ENCODE measurements at places on chromosomes 16 and 17.
A peak's percentile ranks its signal among the peaks of the same experiment; 100 is the strongest.

DNA sequence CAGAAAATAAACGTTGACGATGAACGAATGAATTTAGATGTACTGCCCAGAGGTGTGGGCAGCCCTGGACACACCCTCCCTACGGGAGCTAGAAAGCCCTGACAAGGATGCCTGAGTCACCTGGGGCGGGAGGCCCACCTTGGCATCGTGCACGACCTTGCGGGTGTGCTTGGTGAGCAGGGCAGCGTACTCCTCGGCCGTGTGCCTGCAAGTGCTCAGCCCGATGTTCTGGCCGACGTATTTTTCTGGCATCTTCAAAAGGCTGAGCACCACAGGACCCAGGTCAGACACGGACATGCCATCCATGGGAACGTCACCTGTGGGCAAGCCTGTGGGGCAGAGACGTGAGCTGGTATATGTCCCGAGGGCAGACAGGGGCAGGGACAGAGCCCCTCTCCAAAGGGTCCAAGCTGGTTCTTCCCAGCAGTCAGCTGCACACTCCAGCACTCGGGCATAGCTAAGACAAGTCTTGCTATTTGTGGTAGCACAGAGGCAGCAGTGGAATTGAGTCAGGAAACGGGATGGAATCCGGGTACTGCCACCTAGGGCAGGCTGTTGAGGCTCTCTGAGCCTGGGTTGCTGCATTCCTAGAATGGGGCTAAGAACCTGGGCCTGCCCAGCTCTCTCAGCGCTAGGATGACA lies 10.8 kb downstream of the NMRAL1 start:
- DNase-seq: no peak

DNA sequence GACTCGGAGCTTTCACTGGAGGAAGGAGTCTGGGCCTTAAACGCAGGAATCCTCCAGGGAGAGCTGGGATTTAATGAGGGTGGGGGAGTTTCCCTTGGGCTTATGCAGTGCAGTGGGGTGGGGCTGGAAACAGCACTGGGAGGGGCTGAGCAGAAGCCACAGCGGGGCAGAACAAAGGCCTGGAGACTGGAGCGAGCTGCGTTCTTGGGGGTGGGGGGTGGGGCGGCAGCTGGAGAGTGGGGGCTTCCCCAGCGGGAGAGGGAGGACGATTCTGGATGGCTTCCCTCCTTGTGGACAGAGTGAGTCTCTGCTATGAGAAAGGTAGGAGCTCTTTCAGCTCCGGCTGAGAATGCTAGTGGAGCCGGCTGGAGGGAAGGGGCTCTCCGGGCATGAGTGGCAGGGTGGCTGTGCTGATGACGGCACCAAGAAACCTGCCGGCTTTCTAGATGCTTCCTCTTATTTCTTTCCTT lies 406.0 kb downstream of the SEC14L1 start:
- DNase-seq: no peak

- no peak for DNase-seq
Observed at GRCh38 chr17:48600244-48601098, 4.3 kb downstream of the HOXB6 start.

- DNase-seq: no peak
Observed at GRCh38 chr17:39919087-39919683, 750 bp upstream of the GSDMB start.

GRCh38 chr17:47218896-47219430 lies 9.8 kb downstream of the MYL4 start:
- DNase-seq: no peak

DNA sequence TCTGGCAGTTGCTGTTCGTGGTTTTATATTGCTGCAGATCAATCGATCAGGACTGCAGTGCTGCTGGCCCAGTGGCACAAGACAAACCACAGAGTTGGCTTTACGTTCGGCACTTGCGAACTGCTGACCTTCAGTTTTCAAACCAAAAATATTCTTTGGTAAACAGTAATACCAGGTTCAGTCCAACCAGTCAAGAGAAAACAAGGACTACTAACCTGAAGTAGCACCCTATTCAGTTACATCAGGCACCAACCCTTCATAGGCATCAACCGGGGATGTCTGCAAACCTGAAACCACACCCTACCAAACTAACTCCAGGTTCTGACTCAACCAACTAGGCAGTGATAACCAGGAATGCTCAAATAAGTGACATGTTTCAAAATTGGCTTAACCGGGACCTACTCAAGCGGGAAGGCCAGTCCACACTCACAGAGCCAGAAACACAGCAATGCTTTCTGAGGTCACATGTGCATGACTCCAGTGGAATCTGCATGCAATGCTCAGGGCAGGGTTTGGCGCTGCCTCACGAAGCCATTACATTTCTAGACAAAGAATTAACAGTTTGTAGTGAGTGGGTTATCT lies 91.1 kb downstream of the SMG6 start:
- no peak for DNase-seq

DNA sequence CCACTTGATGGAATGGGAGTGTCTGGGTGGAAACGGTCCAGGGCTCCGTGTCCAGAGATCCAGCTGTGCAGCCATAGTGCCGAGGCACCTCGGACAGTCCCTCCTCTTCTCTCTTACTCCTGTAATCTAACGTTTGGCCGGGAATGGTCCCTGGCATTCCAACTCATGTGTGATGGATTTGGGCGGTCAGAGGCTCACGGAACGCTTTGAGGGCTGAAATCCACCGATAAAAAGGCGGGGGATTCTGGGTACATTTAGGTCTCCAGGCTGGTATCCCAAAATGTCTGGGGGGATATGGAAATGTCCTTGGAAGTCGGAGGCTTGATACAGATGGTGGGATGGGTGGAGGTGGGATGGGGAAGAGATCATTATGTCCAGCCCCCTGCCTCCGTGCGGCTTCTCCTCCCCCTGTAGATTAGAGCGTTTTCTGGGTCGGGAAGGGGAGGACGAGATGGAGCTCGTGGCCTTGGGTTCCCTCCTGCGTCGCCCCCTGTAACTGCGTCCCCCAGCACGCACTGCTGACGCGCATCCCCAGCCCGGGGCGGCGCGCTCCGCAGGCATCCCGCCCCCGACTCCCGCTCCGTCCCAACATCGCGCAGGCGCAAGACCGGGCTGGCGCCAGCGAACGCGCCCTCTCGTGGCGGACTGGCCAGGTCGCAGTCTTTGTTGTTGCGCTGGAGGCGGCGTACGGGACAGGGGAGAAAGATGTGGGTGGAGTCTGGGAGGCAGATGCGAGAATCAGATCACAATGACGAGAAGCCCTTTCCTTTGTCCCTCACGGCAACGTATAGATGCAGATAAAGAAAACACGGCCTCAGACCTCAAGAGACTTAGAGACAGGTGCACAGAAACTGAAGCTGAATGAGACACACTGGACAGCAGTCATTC lies 4.5 kb upstream of the SGCA start:
- DNase-seq: peak; percentile 99

- no peak for DNase-seq
Observed at GRCh38 chr16:74188856-74189255, 107.8 kb upstream of the PSMD7 start.

DNA sequence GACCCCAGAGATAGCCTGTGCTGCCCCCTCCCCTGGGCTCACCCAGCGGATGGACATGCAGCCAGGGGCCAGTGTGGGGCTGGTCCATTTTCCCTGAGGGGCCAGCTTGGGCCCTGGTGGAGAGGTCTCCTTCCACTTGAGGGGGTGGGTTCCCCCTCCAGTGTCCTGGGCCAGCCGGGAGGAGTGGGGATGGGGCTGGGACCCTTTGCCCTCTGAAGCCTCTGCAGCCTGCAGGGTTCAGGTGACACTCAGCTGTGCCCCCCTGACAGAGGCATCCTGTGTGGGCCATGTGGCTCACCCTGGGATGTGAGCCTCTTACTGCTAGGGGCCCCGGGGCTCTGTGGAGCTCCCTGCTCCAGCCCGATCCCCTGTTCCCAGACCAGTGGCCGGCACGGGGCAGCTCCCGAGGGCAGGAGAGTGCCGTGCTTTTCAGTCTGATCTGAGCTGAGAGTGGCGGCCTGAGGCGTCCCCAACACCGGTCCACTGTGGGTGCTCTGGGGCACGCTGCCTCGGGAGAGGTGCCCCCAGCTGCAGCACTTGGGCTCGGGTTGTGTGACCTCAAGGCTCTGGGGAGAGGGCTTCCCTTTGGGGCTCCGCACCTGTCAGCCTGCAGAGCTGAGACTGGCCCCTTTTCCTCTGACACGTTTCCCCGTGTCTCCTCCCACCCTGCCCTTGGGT lies 439 bp upstream of the GNG13 start:
- DNase-seq: no peak

DNA sequence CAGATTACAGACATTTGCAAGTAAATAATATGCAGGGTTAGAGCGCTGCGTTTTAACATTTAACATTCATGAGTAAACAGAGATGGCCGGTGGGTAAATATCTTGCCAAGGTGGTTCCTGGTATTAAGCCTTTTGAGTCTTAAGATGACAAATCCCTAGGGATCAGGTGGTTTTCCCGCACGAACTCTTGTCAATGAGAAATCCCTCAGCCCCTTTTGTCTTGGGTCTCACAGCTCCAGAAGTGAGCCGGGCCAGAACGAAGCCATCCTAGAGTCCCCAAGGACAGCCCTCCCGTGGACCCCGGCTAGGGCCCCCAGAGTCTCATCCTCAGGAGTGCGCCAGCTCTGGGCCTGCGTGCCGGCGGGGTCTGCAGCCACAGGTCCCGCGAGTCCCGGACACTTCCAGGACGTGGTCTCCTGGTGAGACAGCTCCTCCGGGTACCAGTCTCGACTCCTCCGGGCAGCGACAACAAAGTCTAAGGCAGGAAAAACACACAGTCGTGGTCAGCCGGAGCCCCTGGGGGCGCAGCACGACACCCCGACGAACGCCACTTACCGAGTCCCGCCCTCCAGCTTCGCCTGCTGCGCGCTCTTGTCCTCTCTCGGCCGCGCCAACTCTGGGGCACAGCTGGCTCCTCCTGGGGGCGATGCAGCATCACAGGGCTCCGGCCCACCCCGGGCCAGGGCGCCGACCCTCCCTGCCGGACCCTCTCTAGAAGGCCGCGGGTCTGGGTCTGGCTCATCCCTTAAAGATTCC lies 13.3 kb downstream of the MIS12 start:
- no peak for DNase-seq

GRCh38 chr16:2308089-2308962 lies 32.2 kb downstream of the ABCA3 start:
- no peak for DNase-seq

- DNase-seq: no peak
Observed at GRCh38 chr16:8391257-8391656, 199.1 kb downstream of the TMEM114 start.

- DNase-seq: no peak
Observed at GRCh38 chr17:62722625-62723024, 85.5 kb downstream of the MARCHF10 start.

- DNase-seq: no peak
Observed at GRCh38 chr17:59746849-59747445, 39.5 kb downstream of the VMP1 start.

GRCh38 chr17:44881145-44881544 lies 18.1 kb downstream of the EFTUD2 start:
- no peak for DNase-seq

DNA sequence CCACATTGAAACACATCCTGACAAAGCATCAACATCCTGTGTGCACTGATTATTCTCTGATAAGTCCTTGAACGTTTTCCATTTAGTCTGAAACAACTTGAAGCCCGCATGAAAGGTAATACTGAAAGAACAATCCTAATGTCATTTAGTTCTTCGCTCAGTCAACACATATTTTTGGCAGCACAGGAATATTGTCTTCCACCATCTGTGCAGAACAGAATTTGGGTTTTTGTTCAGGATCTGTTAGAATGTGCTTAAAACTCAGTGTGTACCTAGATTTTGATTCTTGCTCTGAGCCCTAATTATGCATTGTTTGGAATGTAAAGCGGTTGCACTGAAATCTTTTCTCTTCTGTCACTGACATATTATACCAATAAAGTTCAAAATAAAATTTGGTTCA lies 1036.6 kb downstream of the CDH11 start:
- no peak for DNase-seq

- peak; percentile 29 for DNase-seq
Observed at GRCh38 chr17:48228720-48229119, 121.2 kb downstream of the SNX11 start.

DNA sequence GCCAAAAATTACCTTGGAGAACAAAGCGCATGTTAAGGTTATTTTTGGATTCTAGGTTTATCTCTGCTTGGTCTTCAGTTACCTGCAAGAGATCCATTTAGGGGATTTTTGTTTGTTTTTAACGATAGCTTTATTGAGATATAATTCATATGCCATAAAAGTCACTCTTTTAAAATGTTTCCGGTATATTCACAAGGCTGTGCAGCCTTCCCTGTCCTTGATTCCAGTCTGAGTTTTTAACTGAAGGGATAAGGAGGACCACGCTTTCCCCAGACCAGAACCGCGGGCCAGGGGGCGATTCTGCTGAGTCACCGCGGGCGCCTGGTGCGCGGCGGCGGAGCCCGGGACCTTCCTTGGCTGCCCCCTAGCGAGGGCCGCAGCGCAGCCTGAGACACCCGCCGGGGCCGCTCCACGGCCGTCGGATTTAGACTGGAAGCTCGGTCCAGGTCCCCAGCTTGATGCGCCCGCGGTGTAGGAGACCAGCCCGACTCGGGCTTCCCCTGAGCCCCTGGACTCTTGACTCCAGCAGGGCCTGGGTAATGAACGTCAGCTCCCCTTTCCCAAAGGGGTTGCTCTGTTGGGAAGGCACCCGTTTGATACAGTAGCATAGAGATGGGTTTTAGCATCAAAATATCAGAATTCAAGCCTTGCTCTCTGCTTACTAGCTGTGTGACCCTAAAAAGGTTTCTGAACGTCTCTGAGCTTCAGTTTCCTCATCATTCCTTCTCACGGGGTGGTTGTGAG lies 50.0 kb upstream of the STH start:
- DNase-seq: peak; percentile 27

DNA sequence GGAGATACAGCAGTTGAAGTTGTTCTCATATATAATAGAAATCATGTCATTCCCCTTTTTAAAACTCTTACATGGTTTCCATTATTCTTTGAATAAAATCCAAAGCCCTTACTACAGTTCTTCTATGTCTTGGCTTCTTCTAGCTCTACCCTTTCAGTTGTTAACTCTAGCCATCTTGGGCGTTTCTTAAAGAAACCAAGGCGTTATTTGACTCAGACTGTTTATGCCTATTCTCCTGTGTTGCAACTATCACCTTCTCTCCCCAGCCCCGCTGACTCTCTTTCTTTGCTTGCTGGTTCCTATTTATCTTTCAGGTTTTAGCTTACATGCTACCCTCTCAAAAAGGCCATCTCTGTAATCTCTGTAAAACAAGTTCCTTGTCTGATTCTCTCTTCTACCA lies 32.7 kb downstream of the NFATC3 start:
- DNase-seq: no peak

DNA sequence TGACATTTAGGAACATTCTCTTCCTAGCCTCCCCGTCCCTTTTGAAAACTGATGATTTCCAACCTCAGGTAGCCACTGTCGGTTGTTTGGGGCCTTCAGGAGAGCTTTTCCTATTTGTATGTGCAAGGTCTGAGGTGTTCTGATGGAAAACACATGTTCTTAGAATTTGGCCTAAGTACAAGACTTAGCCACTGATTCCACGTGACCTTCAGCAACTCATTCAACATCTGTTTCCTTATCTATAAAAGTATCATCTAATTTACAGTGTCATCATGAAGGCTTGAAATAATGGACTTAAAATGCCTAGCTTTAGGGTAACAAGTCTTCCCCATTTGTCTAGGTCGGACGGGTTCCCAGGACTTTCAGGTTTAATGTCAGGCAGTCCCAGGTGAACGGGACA lies 259.3 kb downstream of the SOX9 start:
- no peak for DNase-seq

GRCh38 chr17:57010487-57010886 lies 32.6 kb downstream of the SCPEP1 start:
- no peak for DNase-seq

GRCh38 chr17:49978501-49978900 lies 9.5 kb downstream of the DLX4 start:
- no peak for DNase-seq

GRCh38 chr17:40577611-40578065 lies 12.4 kb upstream of the CCR7 start:
- DNase-seq: no peak

GRCh38 chr17:35895636-35896587 lies 15.8 kb upstream of the CCL5 start:
- no peak for DNase-seq

All from iPS DF 6.9 (cell line).